ENCODE measurements at places on chromosomes 11 and 22.

DNA sequence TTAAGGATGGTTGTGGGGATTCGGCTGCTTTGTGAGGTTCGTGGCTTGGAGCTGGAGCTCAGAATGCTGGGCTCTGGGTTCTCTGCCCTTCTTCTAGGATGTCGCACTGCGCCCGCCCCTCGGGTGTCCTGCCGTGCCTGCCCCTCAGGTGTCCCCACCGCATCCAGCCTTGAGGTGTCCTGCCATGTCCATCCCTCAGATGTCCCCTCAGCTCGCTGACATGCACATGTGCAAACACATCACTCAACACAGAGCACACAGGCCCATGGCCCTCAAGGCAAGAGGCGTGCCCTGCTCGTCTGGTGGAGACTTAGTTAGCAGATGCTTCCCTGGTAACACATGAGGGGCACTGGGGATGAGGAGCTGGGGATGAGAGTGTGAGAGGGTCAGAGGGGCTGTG is 359.3 kb downstream of the TBC1D22A start:
- DNase-seq: no peak

DNA sequence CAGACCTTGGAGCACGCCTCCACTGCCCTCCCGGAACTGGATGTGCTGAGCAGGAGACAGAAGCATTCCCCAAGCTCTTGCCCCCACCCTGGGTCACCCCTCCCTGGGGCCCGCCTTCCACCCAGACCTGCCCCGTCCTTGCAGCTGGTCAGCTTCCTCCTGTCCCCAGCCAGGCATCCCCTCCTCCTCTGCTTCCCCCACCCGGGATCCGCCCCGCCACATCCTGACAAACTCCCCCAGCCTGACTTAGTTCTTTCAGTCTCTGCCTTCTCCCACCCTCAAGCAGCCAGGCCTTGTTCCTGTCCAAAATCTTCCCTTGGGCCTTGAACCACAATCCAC is 1.1 kb upstream of the PLXNB2 start:
- DNase-seq: no peak

- peak; percentile 12 for DNase-seq
Observed at GRCh38 chr11:119666463-119667131, 62.4 kb downstream of the NECTIN1 start.

GRCh38 chr11:100563541-100564280 is 123.4 kb upstream of the ARHGAP42 start:
- no peak for DNase-seq

DNA sequence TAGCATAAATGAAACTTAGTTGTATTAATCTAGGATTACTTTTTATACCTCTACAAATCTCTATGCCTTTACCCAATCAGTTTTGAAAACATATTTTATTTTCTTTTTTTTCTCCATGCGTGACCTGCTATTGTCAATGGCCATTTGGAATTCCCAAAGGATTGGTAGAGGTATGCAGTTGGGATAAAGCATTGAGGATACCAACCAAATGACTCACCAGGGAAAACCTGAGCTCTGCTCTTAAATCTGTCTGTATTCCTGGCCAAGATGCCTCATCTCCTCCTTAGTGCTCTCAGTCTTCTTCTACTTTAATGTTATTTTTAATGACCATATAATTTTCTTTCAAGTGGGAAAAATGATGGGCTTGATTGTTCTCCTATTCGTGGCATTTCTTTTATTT is 61.9 kb downstream of the EHF start:
- DNase-seq: no peak

- no peak for DNase-seq
Observed at GRCh38 chr11:71293961-71294782, 41.8 kb upstream of the SHANK2 start.

DNA sequence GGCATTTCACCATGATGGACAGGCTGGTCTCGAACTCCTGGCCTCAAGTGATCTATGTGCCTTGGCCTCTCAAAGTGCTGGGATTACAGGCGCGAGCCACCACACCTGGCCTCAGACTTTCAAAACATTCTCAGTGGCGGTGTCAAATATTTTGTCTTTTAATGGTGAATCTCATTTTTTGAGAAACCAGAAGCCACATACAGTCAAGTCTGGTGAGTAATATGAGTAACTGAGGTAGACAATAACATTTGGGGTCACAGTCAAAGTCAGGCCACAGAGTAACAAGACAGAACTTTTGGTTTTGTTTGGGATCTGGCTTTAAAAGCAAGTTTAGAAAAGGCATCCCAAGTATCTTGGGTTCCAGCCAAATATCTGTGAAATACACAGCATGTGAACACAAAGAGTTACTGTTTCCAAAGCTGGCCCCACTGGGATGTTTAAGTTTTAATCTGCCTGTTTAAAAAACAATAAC is 5.6 kb upstream of the TMA7B start:
- no peak for DNase-seq

- no peak for DNase-seq
Observed at GRCh38 chr11:110159476-110159875, 66.3 kb downstream of the ZC3H12C start.

- no peak for DNase-seq
Observed at GRCh38 chr11:34850334-34850733, 65.8 kb downstream of the APIP start.

GRCh38 chr22:30262112-30262511 is 4.5 kb downstream of the OSM start:
- no peak for DNase-seq

- peak; percentile 11 for DNase-seq
Observed at GRCh38 chr11:123020968-123021367, 39.3 kb upstream of the BSX start.

DNA sequence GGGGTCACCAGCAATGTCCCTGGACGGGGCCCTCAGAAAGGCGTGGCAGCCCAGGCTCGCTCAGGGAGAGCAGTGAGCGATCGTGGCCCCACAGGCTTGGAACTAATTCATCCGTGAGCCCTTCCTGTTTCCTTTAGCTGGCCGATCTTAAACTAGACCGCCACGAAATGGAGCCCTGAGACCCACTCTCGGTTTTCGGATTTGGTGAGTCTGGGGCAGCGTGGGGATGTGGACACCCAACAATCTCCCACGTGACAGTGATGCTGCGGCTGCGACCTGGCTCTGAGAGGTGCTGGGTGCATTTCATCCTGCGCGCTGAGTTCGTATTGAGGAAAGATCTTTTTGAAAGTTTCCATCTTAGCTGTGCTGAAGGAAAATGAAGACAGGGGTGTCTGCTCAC is 501.3 kb upstream of the B3GAT1 start:
- no peak for DNase-seq

DNA sequence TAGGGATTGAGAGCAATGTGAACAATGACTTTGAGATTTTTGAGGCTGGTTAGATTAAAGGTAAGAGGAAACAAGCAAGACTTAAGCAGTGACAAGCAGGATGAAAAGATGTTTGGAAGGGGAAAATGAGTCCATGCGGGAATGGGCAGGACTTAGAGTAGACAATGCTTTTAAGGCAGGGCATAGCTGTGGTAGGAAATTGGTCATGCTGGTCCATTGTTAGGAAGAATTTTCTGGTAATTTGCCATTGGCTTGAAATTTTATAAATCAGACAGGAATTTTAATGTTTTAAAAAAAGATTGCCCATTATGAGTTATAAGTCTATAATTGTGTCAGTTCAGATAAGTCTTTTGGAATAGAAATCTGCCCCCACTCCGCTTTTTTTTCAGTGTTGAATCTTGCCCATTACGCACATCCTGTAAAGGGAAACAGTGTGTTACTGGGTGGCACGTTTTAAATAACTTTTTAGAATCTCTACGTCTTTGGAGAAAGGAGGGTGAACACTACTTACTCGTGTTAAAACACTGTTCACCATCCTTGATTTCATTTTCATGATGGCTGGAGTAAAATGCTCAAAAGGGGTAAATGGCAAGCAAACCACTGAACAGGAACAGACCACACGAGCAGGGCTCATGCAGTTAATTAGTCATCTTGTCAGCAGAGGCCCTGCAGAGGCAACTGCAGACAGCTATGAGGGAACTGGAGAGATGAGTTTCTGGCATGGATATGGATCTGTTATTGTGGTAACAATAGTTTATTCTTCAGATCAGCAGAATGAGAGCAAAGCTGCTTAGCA is 25.0 kb downstream of the SWAP70 start:
- DNase-seq: no peak

- DNase-seq: no peak
Observed at GRCh38 chr22:17875156-17875555, 100.9 kb upstream of the BID start.

DNA sequence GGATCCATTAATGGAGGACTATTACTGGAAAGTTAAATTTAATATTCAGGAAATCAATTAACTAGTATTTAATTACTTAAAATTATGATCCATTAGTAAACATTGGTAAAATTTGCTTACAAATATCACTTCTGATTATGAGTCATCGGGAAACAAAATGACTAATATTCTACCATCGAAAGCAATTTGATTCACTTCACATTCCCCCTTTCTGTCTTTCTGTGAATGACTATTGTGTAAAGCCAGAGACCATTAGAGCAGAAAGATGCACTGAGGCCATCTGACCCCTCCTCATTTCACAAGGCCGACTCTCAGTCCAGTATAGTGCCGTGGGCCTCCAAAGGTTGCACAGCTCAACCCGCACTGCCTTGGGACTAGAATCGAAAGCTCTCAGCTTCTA is 619.0 kb downstream of the OPCML start:
- DNase-seq: no peak

- no peak for DNase-seq
Observed at GRCh38 chr11:94310191-94310875, 6.0 kb downstream of the IZUMO1R start.

DNA sequence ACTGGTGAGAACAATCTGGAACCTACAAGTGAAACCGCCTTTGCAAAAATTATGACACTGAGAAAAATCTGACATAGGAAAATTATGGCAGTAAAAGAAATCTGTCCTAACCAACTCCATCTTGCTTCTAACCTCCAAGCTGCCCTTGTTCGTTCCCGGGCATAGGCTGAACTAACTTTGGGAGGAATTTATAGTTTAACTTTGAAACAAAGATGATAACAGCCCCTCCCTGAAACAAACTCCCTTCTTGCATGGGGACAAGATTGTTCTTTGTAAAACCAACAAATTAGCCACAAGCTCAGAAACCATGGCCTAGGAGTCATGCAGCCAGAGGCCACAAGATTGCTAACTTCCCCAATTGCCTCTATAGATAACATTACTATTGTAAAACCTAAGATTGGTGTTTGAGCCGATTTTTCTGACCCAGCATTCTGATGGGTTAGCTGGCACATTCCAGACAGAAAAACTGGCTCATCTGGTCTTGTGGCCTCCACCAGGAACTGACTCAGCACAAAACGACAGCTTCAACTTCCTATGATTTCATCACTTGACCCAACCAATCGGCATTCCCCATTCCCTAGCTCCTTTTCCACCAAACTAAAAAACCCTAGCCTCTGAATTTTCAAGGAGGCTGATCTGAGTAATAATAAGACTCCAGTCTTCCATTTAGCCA is 3.6 kb upstream of the CCDC81 start:
- DNase-seq: no peak

DNA sequence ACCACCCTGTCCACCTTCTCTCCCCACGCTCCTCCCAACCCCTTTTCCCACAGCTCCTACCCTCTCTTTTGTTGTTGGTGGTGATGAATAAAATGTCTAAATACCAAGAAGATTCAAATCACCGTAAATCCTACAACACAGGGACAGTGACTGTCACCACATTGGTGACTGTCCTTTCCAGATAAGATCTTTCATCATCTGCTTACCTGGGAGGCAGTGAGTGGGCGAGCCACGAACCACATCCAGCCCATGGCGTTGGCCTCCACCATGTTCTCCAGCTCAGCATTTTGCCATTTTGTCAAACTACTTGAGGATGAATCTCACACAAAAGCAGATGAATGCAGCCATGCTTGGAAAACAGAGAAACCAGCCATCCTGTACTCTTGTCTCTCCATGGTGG is 6.7 kb upstream of the CYTH4 start:
- peak; percentile 46 for DNase-seq

DNA sequence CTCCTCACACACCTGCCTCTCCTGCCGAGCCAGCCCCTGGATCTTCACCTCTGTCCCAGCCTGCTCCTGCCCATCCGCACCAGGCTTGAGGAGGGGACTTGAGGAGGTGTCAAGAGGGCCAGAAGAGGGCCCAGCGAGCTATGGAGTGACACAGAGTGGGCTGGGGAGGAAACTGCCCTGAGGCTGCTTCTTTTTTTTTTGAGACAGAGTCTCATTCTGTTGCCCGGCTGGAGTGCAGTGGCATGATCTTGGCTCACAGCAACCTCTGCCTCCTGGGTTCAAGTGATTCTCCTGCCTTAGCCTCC is 21.9 kb upstream of the CDON start:
- no peak for DNase-seq

GRCh38 chr11:8731647-8732323 is 49.2 kb downstream of the RPL27A start:
- DNase-seq: no peak

- DNase-seq: no peak
Observed at GRCh38 chr11:77073328-77074001, 6.7 kb downstream of the CAPN5 start.

DNA sequence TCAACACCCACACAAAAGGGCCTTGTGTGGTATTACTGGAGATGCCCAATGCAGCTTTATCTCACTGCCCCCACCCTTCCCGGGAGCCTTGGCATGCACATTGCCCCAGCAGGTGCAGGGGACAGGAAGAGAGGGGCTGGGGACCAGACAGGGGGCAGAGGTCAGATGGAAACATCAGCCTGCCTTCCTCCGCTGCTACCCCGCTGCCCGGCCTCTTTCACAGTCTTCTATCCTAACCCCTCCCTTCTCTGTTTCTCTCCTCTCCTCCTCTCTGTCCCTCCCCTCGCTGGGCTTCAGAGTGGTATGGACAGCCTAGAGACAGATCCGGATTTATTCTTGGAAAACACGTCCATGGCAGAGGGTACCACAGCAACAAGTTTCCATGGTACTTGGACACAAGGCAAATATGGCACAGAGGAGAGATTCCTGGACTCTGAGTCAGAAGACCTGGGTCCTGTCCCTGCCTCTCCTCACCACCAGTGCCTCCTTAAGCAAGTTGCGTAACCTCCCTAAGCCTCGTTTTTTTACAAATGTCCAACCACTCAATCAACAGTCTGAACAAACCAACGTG is 8.3 kb upstream of the IGSF9B start:
- DNase-seq: no peak

- DNase-seq: no peak
Observed at GRCh38 chr11:44824300-44824704, 97.5 kb downstream of the TSPAN18 start.

- no peak for DNase-seq
Observed at GRCh38 chr11:118988280-118988679, 9.7 kb upstream of the CENATAC start.

- DNase-seq: no peak
Observed at GRCh38 chr22:32043391-32043790, 330 bp downstream of the SLC5A1 start.

DNA sequence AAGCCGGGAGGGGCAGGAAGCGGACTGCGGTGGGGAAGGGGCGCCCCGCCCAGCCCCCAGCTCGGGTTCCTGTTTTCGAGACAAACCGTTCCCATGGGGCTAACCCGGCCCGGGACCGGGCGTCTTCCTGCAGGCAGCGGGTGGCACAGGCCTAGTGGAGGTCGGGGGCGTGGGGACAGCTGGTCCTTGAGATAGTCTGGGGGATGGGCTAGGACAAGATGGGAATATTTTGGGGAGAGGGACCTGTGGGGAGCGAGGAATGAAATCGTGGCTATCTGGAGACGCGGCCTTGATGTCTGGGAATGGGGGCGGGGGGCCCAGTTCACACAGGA is 1.2 kb upstream of the RASGRP2 start:
- DNase-seq: no peak
